Esophagus squamous epithelium (tissue), 5 donors: ENCODE measurements at places on chromosomes 12 and 14.

DNA sequence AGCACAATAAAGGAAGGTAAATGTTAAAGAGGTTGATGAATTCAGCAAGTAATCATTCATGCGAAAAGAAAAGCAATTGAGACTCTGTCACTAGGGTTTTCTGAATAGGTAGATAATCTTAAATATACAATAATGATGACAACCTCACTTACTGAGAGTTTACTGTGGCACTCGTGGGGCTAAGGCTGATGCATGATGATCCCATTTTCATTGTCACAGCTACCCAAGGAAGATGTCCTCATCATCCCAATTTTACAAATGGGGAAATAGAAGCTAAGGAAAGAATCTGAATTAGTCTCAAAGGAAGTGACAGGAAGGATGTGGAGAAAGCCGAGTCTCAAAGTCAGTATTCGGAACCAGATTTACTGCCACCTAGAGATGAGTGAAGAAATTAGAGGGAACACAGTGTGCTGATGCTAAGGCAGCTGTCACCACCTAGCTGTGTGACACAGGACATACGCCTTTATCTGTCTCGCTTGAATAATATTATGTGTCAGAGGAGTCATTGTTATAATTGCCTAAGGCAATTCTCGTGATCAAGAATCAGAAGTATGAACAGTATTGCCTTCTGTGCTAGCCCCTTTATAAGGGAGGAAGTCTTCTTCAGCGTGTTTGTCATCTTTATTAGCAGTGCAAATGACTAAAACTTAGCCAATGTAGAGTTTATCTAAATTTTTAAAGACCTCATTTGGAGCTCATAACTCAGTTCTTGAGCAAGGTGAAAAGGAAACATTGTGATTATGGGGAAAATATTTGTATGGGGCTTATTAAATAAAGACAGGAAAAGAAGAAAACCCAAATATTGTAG lies 63.2 kb downstream of the ERGIC2 start:
- no peak for DNase-seq

DNA sequence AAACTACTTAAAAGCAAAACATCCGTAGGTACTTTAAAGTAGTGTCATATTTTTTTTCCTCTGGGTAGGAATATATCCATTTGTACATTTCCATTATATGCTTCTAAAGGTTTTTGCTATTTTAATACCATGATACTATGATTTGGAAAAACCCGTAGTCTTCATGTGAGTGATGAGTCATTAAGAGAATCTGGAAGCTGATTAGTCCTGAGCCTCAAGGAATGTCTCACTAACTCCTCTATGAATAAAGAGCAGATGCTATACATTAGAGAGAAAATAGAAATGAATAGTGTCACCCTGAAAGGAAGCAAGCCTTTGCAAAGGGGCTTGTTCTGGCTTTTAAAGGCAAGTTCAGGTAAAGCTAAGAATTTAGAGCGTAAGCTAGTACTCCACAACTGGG lies 432.1 kb downstream of the CCDC91 start:
- DNase-seq = no peak

- no peak for DNase-seq
These were observed 124.4 kb downstream of the RAD51B start for GRCh38 chr14:67943947-67944346.

- DNase-seq = no peak
These were observed 73.8 kb downstream of the TTC6 start for GRCh38 chr14:37669242-37669641.

DNA sequence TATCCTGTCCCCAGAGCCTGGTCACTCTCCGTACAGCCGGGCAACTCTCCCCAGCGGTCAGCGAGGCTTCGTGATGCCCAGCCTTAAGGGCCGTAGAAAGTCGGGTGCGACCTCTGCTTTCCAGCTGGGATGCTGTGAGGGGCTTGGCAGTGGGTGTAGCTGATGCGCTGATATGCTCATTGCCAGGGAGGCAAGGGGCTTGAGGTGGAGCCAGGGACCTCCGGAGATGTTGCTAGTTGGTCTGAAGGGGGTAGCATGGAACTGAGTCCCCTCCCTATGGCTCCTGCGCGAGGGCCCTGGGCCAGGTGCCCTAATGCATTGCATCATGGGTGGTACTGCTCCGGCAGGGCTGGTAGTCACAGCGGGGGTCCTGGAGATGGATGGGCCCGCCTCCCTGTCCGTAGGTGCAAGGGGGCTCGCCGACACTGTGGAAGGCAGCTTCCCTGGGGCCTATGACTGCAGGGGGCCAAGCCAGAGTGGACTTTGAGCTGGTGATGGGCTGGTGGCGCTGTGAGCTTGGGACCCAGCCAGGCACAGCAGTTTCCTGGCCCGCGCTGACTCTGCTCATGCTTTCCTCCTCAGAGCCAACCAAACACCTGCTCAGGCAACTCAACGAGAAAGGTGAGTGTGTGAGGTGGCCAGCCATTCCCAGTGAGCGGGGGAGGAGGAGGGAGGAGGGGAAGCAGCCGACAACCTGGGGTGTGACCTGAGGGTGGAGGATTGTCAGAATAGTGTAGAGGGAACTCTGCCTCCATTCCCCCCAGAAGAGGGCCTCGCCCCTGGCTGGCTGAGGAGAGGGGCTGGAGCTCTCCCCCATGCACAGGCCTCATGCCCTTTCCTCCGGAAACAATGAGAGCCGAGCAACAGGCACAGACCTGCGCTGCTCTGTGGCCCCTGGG lies 32.3 kb downstream of the PLEKHG3 start:
- DNase-seq = no peak

- no peak for DNase-seq
These were observed 28.3 kb downstream of the BEGAIN start for GRCh38 chr14:100558966-100559365.

DNA sequence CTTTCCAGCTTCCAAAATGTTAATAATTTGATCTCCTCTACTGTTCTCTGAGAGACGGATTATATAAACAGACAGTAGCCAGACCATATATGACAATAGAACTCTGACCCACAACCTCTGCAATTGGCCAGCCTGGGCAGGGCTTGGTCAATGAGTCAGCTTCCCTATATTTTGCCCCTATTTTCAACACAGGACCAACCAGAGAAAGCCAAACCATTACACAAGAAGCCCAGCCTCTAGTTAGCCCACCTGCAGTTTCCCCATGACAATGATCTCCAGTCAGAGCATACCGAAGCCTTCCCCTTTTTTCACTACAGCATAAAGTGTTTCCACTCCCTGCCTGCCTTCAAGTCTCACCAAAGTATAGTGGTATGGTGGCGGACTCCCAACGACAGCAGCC lies 7.6 kb upstream of the EXD2 start:
- DNase-seq = no peak

- DNase-seq = no peak
These were observed 40.7 kb downstream of the MNAT1 start for GRCh38 chr14:60775296-60775695.

DNA sequence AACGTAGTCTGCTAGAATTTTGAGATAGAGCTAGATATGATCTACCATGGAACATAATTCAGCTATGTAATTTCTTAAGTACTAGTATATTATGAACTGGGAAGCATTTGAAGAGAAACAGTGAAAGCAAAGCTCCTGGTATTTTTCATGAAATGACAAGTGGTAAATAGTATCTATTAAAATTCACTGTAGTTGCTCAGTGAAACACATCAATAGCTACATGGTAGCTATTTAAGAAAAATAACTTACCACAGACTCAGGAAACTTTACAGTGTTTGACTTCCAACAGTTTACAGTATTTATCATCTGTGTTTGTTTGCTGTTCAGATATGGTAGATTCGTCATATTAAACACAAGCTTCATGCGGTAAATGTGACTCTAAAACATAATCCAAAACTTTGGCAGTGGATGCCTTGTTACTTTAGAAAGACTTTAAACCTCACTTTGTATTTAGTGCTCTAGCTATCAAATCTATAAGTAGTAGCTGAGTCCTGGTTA lies 25.2 kb downstream of the WNK1 start:
- no peak for DNase-seq

DNA sequence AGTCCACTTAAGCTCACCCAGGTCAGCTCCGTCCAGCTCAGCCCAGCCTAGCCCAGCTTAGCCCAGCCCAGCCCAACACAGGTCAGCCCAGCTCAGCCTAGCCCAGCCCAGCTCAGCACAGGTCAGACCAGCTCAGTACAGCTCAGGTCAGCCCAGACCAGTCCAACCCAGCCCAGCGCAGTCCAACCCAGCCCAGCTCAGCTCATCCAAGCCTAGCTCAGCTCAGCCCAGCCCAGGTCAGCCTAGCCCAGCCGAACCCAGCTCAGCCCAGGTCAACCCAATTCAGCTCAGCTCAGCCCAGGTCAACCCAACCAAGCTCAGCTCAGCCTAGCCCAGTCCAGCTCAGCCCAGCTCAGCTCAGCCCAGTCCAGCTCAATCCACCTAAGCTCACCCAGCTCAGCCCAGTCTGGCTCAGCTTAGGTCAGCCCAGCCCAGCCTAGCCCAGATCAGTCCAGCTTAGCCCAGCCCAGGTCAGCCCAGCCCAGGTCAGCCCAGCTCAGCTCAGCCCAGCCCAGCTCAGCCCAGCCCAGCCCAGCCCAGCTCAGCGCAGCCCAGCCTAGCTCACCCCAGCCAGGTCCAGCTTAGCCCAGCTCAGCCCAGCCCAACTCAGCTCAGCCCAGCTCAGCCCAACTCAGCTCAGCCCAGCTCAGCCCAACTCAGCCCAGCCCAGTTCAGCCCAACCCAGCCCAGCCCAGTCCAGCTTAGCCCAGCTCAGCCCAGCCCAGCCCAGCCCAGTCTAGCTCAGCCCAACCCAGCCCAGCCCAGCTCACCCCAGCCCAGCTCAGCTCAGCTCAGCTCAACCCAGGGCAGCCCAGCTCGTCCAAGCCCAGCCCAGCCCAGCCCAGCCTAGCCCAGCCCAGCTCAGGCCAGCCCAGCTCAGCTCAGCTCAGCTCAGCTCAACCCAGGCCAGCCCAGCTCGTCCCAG lies 184.0 kb downstream of the TMEM121 start:
- DNase-seq = no peak

DNA sequence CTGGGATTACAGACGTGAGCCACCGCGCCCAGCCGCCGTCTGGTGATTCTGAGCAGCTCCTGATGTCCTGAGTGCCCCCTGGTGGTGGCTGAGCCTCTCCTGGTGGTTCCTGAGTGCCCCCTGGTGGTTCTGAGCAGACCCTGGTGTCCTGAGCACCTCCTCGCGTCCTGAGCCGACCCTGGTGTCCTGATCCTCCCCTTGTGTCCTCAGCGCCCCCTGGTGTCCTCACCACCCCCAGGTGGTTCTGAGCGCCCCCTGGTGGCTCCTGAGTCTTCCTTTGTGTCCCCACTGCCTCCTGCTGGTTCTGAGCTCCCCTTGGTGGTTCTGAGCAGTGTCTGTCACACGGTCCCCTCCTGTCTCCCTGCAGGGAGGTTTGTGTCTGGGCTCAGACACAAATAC lies 1304.9 kb downstream of the TMEM121 start:
- no peak for DNase-seq
